ENCODE measurements at places on chromosomes 4 and X. TPM values are rescaled to one million over a fixed set of nuclear protein-coding genes. Genes with fewer than 3 reads are reported as not detected.

DNA sequence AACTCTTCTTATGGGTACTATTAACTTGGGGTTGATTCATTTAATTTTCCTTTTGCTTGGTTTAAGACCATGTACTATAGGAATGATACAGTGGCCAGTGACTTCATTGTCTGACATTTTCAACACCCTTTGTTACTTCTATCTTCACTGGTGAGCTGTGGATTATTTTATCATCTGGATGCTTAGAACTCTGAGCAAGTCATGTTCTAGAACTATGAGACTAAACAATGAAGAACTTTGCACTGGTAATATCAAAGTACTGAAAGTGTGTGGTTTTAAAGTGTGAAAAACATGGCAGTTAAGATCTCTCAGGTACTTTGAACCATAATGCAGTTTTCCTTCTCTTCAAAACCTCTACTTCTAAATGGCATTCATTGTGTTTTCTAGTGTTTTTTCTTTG is 47.8 kb downstream of the MAP7D3 start:
- peaks cover 5% of the 10 kb centered on the region for H3K4me1 ChIP-seq
- DNase-seq: no peak
- H3K4me3 ChIP-seq: no peak overlapping the region

MAOB gene
- total RNA-seq: 2.3 TPM

GRCh38 chr4:116027311-116027710 is 913.9 kb upstream of the NDST4 start:
- H3K36me3 ChIP-seq: no peaks in the 10 kb centered on the region
- H3K4me1 ChIP-seq: no peaks in the 10 kb centered on the region
- H3K27ac ChIP-seq: no peak overlapping the region
- DNase-seq: no peak

WDFY3 gene
- 116 TPM for total RNA-seq

RUFY3 gene
- total RNA-seq: 53.2 TPM

IL21 gene
- not detected for total RNA-seq

- H3K4me3 ChIP-seq: no peak overlapping the region
- no peak overlapping the region for H3K27ac ChIP-seq
- no peaks in the 10 kb centered on the region for H3K27me3 ChIP-seq
- H3K36me3 ChIP-seq: no peaks in the 10 kb centered on the region
- H3K4me1 ChIP-seq: no peaks in the 10 kb centered on the region
- DNase-seq: no peak
Measured at GRCh38 chr4:175671491-175671934, 140.6 kb downstream of the GPM6A start.

PDGFRA gene
- total RNA-seq: 14.6 TPM

DNA sequence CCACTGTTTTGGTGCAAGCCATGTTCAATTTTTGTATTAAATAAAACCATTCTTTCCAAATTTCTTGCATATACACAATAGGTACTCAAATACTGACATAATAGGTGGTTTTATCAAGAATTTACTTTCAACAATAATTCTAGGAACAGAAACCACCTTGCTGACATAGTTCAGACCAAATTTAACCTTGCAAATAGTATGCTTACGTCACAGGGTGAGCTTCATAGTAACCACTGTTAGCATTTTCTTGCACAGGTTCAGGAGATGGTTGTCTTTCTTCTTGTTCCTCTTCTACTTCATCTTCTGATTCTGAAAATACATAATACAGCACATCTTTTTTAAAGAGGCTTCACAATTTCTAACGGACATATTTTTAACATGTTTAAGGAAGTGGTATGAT is 17.6 kb downstream of the G3BP2 start:
- H3K36me3 ChIP-seq: peaks cover 48% of the 10 kb centered on the region
- H3K27ac ChIP-seq: no peak overlapping the region
- peaks cover 7% of the 10 kb centered on the region for H3K4me1 ChIP-seq
- no peak for DNase-seq

ADGRG2 gene
- 0.76 TPM for total RNA-seq

- peaks cover 69% of the 10 kb centered on the region for H3K36me3 ChIP-seq
- H3K27ac ChIP-seq: no peak overlapping the region
- DNase-seq: no peak
- H3K4me3 ChIP-seq: no peak overlapping the region
Measured at GRCh38 chr4:94240384-94240783, 32.7 kb downstream of the SMARCAD1 start.

PPP1R3F gene
- total RNA-seq: 5.0 TPM

DNA sequence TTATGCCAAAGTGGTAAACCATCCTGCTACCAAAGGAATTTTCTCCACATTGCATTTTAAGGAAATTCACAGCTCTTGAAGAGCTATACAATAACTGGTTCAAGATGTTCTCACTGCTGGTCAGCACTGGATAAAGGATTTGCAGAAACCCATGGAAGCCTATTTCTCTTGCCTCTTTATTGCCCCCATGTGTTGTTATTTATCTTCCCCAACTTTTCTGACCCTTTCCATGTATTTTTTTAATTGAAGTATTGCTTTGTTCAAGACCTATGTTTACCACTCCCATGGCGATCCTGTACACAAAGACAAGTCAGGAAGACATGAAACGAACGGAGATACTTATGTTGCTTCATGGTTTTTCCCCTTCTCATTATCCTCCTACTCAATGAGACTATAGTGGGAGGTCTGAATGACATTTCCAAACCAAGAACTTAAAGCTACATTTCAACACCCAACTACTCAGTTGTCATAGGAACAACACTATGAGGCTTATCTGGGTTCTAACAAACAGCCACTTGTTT is 566.4 kb upstream of the DIPK2B start:
- H3K4me3 ChIP-seq: peak overlapping the region; percentile 49
- no peaks in the 10 kb centered on the region for H3K36me3 ChIP-seq
- H3K27ac ChIP-seq: peak overlapping the region; percentile 87
- no peaks in the 10 kb centered on the region for H3K27me3 ChIP-seq
- no peak for DNase-seq
- peaks cover 22% of the 10 kb centered on the region for H3K4me1 ChIP-seq

DNA sequence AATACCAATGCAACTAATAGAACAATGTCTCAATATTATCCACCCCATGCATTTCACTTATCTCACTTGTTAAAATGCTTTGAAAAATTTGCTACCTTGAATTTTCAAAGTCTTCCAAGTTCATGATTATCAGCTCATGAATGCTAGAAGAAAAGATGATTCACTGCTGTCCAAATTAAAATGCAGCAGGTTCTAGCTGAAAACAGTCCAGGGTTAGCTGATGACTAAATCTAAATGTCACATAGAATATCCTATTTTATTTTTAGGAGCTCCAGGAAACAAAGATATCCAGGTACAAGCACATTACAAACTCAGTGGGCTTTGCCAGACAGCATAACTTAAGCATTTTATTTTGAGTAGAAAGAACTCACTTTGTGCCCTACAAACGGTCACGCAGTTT is 38.0 kb upstream of the SPARCL1 start:
- no peaks in the 10 kb centered on the region for H3K27me3 ChIP-seq
- no peak overlapping the region for H3K27ac ChIP-seq
- DNase-seq: no peak
- no peaks in the 10 kb centered on the region for H3K4me1 ChIP-seq
- no peaks in the 10 kb centered on the region for H3K36me3 ChIP-seq

GRCh38 chr4:1288786-1289185 is 905 bp upstream of the MAEA start:
- peak overlapping the region; percentile 88 for H3K27ac ChIP-seq
- no peaks in the 10 kb centered on the region for H3K27me3 ChIP-seq
- H3K4me3 ChIP-seq: peak overlapping the region; percentile 97
- no peaks in the 10 kb centered on the region for H3K36me3 ChIP-seq

- peaks cover 8% of the 10 kb centered on the region for H3K4me1 ChIP-seq
- no peaks in the 10 kb centered on the region for H3K27me3 ChIP-seq
- no peak overlapping the region for H3K4me3 ChIP-seq
Measured at GRCh38 chr4:101264512-101264911, 82.8 kb downstream of the PPP3CA start.

DNA sequence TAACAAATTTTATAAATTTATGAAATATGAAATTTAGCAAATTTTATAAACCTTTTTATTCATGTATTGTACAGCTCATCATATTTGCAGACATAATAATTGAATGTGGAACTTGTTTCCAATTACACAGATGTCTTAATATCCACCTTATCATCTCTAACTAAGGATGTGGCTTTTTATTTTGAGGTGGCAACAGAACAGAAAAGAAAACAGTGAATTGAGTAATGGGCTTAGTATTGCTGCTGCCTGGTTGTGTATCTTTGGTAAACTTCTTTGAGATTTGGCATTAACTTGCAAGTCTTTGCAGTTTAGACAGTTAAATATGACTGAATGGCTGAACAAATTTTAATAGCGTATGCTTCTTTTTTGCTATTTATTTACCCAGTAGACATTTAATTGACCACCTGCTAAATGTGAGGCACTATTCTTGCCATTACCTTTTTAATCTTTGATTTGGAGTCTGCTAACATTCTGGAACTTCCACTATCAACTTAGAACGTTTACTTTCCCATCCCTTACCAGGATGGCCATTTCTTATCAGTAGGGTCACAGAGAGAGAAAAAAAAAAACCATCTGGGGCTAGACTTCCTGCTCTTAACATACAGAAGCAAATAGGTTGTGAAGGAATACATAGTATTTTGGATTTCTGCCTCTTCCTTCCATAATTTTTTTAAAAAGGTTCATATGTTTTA is 44.8 kb downstream of the CLCN3 start:
- no peaks in the 10 kb centered on the region for H3K36me3 ChIP-seq
- H3K27ac ChIP-seq: no peak overlapping the region
- peaks cover 25% of the 10 kb centered on the region for H3K4me1 ChIP-seq
- no peak overlapping the region for H3K4me3 ChIP-seq
- H3K27me3 ChIP-seq: no peaks in the 10 kb centered on the region
- DNase-seq: no peak

TNIP3 gene
- total RNA-seq: not detected

GBA3 gene
- total RNA-seq: not detected

WWC2 gene
- 9.2 TPM for total RNA-seq

BMPR1B gene
- 1.0 TPM for total RNA-seq

- H3K36me3 ChIP-seq: no peaks in the 10 kb centered on the region
- H3K4me1 ChIP-seq: peaks cover 26% of the 10 kb centered on the region
- no peak for DNase-seq
- H3K4me3 ChIP-seq: no peak overlapping the region
- no peak overlapping the region for H3K27ac ChIP-seq
Measured at GRCh38 chr4:128570387-128570975, 239.0 kb upstream of the JADE1 start.

All from suprapubic skin (tissue), 4 donors.